ENCODE measurements at places on chromosomes 16 and 17.

- DNase-seq = no peak
Measured at GRCh38 chr17:81000631-81001357, 9.2 kb downstream of the CHMP6 start.

DNA sequence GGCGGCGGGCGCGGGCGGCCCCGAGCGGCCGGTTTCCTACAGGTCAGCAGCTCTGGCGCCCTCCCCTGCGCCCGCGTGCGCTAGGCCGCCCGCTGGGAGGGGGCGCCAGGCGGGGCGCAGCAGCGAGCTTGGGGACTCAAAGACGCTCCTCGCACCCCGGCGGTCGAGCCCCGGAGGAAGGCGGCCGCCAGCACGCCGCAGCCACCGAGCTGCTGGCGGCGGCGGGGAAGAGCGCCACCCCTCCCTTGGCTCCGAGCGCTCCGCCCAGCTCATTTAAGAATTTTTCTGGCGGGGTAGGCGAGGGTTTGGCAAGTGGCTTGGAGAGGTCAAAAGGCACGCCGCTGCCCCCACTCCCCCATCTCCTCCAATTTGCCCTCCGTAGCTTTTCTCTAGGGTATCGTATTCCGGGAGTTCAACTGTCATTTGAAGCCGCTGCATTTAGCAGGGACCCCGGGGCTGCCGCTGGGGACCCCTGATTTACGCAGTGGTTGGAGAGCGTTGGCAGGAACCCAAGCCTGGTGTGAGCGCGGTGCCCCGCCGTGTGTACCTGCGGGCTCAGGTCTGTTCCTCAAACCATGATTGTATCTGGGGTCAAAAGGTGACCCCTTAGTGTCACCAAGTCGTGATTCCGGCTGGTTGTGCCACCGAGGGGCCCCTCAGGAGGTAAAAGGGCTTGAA, 59.5 kb upstream of the GSE1 start:
- no peak for DNase-seq

GRCh38 chr17:49191409-49191916, 18.9 kb downstream of the GNGT2 start:
- no peak for DNase-seq

- DNase-seq = no peak
Measured at GRCh38 chr16:10252155-10252554, 69.9 kb upstream of the GRIN2A start.

GRCh38 chr16:68234188-68235107, 1.5 kb downstream of the ESRP2 start:
- no peak for DNase-seq

GRCh38 chr17:44917456-44917855, 2.2 kb upstream of the GFAP start:
- no peak for DNase-seq

- DNase-seq = no peak
Measured at GRCh38 chr17:3513305-3514035, 37.7 kb downstream of the ASPA start.

Measured in activated naive CD4-positive, alpha-beta T cell (primary cell).